SJSA1 (cell line): ENCODE measurements at places on chromosomes 5 and 9.

DNA sequence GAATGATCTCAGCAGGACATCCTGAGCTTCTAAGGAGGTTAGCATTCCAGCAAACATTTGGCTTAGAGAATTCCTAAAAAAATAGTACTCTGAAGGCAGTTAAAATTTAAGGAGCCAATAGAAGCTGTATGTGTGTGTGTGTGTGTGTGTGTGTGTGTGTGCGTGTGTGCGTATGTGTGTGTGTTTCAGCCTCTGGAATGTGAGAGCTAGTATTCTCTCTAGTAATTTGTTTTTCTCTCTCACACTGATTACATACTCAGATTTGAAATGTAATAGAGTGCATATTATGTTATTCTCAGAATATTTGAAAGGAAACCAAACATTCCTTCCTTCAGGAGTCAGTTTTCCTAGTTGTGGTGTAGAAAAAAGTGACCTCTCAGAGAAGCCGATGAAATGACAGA lies 279.6 kb downstream of the TMEM38B start:
- peak; percentile 42 for DNase-seq

DNA sequence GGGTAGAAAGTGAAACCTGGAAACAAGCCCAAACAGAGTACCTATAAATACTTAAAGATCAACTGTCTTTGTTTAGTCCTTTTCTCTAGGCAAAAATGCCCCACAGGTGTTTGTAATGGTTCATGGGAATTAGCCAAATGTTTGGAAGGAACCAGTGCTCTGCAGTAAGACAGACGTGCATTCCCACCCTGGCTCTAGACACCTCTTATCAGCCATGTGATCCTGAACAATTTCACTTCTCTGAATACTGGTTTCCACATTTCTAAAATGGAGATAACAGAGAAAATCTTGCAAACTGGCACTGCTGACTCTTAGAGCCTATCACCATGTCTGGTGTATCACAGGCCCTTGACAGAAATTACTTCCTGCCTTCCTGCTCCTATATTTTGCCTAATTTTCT lies 30.0 kb downstream of the GLIS3 start:
- no peak for DNase-seq

GRCh38 chr5:61100437-61100836 lies 61.8 kb downstream of the SMIM15 start:
- no peak for DNase-seq

DNA sequence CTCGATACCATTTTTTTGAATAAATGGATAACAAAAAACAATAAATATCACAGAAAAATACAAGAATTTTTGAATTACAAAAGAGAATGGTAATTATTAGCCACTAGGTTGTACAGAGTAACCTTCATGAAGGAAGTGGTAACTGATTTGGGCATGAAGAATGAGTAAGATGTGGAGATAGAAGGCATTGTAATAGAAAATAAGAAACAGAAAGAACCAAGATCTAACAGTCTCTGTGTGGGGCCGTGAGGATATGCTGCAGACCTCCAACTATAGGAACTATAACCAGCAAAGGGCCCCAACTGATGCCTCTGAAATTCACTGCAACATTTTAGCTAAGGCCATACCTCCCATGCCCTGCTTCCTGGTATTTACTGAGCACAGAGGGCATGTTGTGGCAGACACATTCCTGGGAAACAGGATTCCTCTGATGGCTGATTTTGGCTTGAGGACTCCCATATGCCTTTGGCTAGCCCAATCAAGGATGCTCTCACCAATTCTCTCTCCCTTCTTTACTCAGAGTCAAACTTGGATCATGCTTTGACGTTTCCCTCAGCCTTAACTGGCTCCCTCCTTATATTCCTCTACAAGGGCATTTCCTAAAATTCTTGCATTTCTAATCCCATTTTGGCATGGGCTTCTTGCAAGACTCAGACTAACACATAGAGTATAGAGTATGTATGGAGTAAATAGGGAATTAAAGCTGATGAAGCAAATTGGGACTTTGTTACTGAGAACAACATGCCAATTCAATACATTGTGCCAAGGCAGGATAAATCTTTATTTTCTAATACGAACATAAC lies 208.9 kb downstream of the PDE4D start:
- DNase-seq = no peak

- DNase-seq = no peak
These were observed 15.9 kb upstream of the C5orf63 start for GRCh38 chr5:127089191-127089590.

- DNase-seq = no peak
These were observed 66.3 kb downstream of the C9orf50 start for GRCh38 chr9:129554649-129555048.

GRCh38 chr5:164000819-164001218 lies 495.4 kb downstream of the MAT2B start:
- DNase-seq = no peak

DNA sequence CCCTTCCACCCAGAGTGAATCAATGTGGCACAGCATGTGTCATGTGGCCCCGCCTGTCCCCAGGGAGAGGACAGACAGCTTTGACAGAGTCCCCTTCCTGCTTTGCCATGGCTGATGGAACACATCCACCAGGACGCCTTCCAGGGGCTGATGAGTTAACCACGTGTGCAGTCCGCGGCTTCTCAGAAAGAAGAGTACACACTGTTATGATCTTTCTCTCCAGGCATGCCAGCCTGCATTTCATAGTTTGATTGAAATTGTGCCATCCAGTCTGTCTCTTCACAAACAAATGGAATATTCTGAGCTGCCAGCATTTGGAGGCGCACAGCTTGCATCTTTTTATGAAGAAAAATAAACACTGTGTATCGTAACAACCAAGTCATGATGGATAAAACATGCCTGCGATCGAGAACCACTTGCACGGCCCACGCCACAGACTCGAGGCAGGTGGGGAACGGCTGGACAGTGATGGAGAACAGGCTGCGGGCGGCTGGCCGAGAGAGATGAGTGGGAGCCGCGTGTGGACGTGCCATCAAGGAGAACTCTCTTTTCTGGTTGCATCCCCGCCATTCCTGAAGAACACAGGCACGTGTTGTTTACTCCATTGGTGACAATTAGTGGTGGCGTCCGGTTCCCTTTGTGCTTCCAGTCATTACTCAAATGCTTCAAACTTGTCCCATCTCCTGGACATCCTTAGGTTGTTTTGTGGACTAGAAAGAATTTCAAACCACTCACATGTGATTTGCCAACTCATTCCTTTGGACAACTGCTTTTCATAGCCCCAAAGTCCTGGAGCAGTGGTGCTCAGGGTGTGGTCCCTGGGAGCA lies 220.2 kb downstream of the AGTPBP1 start:
- DNase-seq = no peak

DNA sequence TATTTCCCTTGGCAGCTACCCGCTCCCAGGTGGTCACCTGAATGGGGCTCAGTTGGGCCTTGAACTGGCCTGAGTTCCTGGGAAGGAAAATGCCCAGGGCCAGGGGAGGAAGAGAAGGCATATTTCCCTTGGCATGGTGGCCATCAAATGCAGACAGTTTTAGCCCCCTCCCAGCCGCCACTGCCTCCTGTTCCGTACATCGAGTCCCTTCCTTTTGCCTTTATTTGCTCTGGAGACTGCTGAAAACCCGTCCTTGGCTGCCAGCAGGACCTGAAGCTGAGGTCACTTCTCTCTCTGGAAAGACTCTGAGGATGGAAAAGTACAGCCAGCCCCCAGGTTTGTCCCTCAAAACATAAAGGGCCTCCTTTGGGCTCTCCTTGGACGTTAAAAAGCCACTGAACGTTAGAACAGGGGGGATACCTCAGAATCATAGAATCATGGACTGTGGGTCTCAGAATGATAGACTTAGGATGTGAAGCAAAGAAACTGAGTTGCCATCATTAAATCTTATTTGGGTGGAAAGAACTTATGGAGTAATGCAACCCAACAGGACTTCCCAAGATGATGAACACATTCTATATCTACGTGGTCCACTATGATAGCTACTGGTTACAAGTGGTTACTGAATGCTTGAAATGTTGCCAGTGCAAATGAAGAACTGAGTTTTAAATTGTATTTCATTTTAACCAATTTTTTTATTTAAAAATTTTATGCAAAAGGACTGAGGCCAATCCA lies 7.1 kb downstream of the SPARC start:
- DNase-seq = no peak

DNA sequence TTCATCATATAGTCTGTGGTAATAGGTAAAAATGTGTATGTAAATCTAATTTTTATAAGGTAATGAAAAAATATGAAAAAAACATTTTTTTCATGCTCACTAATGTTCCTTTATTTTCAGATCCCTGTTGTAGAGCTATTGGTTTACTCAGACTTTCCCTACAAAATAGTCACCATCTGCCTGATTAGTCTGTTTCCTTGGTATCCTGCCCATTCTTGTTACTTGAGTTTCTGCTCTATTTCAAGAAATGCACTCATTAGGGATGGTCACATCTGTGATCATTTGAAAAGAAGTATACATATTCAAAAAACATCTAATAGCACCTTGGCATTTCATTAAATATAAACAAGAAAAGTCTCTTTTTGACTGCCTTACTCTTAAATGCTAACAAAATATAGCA lies 21.6 kb upstream of the RASA1 start:
- DNase-seq = no peak

- no peak for DNase-seq
These were observed 2.0 kb downstream of the CTNND2 start for GRCh38 chr5:11902201-11902619.

GRCh38 chr5:80249901-80250300 lies 5.9 kb downstream of the SERINC5 start:
- no peak for DNase-seq

- no peak for DNase-seq
These were observed 32.2 kb upstream of the MCTP1 start for GRCh38 chr5:95317085-95317484.

DNA sequence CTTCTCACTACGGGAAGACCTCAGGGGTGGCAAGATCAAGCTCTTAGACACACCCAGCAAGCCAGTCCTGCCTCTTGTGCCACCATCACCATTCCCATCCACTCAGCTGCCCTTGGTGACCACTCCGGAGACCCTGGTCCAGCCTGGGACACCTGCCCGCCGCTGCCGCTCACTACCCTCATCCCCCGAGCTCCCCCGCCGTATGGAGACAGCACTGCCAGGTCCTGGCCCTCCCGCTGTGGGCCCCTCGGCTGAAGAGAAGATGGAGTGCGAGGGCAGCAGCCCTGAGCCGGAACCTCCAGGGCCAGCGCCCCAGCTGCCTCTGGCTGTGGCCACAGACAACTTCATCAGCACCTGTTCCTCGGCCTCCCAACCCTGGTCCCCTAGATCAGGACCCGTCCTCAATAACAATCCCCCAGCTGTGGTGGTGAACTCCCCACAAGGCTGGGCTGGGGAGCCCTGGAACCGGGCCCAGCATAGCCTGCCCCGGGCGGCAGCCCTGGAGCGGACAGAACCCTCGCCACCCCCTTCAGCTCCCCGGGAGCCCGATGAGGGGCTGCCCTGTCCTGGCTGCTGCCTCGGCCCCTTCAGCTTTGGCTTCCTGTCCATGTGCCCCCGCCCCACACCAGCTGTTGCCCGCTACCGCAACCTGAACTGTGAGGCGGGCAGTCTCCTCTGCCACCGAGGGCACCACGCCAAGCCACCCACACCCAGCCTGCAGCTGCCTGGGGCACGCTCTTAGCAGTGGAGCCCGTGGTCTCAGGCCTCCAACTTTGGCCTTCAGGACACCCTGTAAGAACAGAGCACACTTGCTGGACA lies 4.1 kb downstream of the TESK1 start:
- DNase-seq = no peak

DNA sequence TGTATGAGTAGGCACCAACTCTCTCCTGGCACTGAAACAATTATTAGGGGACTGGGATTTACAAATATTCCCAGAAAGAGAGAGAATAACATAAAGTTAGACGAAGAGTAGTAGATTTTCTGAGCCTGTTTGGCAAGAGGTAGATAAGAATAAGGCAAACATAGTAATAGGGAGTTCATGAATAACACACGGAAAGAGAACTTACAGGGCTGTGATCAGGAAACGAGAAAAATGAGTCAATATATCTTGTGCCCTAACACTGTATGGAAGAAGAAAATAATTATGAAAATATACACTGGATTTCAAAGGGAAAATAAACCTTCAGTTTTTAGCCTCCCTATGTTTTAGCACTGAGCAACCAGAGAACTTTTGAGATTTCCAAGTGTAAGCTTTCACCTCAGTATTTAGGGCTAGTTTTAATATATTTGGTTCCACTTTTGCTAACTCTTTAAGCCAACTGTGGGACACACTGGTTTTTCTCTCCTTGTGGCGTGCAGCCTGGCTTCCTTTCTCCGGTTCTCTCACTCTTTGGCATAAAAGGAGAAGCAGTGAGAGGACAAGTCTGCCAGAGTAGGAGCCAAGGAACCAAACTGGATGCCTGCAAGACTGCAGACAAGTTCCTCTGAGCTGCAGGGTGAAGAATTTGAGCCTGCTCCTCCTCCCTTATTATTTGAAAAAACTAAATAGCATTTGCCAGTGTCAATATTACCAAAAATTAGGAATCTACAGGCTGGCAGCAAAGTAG lies 6.6 kb upstream of the KCNN2 start:
- DNase-seq = no peak

DNA sequence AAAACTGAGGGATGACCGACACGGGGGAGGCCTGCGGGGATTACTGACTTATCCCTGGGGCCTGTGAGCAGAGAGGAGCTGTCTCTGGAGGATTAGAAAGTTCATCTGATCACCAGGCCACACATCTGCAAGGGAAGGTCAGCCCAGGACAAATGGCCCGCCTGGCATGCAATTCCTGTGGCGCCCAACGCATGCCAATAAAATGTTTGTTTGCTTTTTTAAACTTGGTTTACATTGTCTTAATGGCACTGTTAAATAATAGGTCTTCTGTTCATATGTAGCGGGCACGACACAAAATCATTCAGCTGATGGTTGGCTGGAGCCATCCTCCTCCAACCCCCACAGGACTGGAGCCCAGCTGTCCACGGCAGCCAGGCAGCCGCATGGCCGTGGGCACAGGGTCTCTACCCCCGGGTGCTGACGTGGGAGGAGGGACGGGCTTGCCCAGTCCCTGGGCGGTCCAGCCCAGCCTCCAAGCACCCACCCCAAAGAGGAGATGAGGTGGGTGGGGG lies 41.0 kb upstream of the SLC12A7 start:
- peak; percentile 97 for DNase-seq

DNA sequence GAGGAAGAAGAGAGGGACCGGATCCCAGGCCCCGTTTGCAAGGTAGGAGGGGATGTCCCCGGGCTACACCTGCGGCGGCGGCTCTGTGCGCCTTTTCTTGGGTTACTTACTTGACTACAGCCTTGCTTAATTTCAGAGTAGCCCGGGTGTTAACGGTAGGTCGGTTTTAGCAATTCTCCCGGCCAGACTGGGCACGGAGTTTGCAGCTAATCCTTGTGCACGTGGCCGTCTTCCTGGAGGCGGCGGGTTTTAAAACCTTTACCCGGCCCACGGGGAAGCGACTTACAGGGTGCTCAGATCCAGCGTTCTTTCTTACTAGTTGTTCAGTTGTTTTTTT lies 313 bp downstream of the BRIX1 start:
- DNase-seq = peak; percentile 25

GRCh38 chr5:170219615-170220014 lies 13.2 kb upstream of the C5orf58 start:
- DNase-seq = peak; percentile 69

DNA sequence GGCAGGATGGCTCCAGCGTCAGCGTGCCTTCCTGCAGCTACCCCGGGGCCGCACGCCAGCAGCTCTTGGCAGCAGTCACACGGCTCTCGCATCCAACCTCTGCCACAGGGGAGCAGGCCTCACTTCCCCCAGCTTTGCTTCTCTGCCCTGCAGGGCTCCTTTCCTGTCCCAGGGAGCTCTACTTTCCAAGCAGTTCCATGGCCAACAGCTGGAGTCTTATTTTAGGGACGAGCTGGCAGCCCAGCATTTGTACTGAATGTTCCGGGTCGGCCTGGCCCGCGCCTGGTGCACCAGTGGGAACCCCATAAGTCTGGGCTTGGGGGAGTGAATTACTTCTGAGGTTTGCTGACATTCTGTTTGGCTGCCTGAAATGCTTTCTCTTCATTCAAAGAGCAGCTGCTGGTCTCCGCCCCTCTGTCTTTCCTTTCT lies 34.6 kb downstream of the GADD45G start:
- DNase-seq = no peak
